ENCODE measurements at places on chromosomes 16 and 17.

- no peak for DNase-seq
Observed at GRCh38 chr17:78892062-78892456, 10.9 kb downstream of the CEP295NL start.

GRCh38 chr16:10370096-10370726 lies 15.7 kb upstream of the ATF7IP2 start:
- no peak for DNase-seq

DNA sequence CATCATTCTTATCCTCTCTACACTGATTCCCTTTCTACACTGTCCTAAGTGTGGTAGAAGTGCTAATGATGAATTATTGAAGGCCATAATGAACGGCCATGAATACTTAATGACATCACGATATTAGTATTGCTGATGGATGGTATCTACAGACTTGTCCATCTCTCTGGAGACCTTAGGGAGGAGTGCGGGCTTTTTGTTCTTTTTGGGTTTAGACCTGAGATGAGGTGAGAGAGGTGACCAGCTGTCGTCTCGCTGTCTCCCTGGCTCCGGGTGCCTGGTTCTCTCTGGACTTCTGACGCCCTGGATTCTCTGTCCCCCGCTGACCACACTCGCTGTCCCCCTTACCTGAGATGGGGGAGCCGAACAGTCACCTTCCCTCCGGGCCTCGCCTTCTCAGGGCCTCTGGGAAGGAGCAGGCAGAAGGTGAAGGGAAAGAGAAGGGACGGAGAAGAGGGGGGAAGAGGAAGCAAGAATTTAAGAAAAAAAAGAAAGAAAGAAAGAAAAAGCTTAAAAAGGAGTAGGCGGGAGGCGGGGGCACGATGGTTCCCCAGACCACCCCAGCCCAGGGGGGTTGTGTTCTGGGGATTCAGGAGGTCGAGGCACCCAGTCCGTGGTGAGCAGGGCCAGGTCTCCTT lies 17.1 kb downstream of the SGCA start:
- no peak for DNase-seq

- DNase-seq: no peak
Observed at GRCh38 chr16:51222016-51222415, 70.9 kb upstream of the SALL1 start.

DNA sequence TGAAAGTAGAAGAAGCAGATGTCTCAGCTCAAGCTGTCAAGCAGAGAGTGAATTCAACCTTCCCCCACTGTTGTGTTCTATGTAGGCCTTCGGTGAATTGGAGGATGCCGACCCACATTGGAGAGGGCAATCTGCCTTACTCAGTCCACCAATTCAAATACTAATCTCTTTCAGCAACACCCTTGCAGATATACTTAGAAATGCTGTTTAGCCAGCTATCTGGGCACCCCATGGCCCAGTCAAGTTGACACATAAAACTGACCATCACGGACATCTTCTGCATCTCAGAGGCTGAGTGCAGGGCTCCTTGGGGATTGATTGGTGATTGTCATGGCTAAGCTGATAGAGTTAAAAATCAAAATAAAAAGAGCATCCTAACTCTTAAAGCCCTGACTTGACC lies 58.3 kb downstream of the IRX3 start:
- no peak for DNase-seq

DNA sequence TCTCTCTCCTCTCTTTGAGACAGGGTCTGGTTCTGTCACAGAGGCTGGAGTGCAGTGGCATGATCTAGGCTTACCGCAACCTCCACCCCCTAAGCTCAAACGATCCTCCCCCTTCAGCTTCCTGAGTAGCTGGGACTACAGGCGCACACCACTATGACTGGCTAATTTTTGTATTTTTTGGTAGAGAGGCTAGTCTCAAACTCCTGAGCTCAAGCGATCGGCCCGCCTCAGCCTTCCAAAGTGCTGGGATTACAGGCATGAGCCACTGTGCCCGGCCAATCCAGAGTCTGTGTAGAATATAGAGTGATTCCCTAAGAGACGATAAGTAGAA lies 65.8 kb upstream of the RPH3AL start:
- peak; percentile 31 for DNase-seq

DNA sequence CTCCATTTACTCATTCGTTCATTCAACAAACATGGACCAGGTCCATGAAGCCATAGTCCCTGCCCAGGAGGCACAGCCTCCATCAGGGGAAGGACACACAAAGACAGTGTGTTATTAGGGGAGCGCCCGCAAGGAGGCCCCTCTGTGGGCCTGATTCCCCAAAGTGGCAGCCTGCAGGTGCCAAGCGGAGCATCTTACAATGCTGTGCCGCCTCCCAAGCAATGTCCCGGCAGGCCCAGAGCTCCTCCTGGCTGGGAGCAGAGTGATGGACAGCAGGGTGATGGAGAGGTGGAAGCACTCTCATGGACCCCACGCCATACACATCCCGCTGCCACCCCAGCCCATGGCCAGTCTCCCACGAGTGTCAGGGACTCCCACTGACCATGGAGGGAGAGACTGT lies 25.8 kb downstream of the TRPV1 start:
- DNase-seq: no peak

GRCh38 chr16:69477546-69477945 lies 53.1 kb downstream of the CYB5B start:
- no peak for DNase-seq

DNA sequence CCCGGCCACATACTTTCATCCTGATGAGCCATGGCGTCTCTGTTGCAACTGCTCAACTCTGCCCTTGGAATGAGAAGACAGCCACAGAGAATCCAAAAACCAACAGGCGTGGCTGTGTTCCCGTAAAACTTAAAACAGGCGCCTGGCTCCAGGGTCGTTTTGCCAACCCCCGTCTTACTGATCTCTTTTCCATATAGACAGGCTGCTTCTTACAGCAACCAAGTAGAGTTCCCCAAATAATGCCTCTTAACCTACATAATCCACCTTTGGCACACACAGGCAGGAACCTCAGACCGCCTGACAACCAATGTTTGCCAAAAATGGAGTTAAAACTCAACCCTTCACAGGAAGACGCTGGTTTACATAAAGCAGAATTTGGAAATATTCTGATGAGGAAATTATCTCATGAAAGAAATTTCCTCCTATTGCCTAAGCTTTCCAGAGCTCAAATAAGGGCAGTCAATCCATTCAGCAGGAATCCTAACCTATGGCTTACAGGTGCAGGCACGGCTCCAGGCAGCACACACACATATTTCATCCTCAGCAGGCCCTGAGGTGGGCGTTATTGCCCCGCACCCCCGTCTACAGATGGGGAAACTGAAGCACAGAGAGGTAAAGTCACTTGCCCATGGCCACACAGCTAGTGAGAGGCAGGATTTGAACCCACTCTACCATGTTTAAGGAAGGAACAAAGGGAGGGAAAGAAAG lies 35.8 kb downstream of the LITAF start:
- no peak for DNase-seq

- DNase-seq: no peak
Observed at GRCh38 chr17:79473876-79474440, 136.9 kb downstream of the RBFOX3 start.

DNA sequence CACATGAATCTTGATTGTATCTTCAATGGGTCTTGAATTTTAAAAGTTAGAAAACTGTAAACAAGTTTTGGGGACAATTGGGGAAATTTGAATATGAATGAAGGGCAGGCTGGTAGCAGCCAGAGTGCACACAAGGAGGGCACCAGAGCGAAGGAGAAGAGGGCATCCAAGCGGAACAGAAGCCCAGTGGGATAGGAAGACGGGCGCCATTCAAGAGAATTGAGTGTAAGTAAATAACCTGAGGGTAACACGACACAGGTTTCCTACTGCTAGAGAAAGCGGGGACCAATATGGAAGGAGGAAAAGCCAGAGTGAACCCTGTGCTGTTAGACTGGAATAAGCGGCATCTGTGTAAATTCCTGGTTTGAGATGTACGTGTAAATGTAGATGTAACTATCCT lies 115.1 kb upstream of the CCL2 start:
- DNase-seq: no peak

DNA sequence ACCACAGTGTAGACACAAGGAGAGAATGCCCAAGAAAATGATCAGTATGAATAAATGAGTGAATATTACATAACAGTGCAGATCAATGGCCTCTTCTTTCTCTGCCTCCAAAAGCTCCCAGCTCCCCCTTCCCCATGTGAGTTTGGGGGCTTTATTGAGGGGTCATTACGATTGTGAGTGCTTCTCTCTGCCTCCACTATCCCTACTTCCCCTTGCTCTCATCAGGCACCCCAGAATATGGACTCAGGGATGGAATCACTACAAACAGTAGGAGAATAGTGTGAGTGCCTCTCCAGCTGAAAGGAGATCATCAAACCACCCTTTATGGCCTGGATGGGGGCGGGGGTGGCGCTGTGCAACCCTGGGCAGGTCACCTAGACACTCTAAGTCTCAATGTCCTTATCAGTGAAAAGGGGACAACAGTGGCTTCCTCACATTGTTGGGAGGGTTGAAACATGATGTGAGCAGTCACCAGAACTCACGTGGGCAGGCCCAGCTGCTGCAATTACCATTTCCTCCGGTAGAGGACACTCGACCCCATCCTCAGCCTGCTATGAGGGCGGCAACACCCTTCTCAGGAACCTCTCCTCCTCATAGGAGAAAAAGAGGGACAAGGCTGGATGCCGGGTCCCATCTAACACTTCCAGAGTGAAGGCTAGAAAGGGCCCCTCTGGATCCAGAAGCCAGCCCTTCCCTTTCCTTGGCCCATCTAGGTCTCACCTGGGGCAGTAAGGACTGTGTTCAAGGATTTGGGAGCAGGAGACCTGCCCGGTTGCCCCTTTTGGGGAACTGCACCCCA lies 2.1 kb upstream of the EPOP start:
- peak; percentile 71 for DNase-seq

GRCh38 chr17:17880577-17881196 lies 43.9 kb upstream of the SREBF1 start:
- DNase-seq: no peak

Measured in activated gamma-delta T cell treated with anti-CD3 and anti-CD28 coated beads, Interleukin-2, amount 50 U/mL, for 16 hours (primary cell).